ENCODE measurements at places on chromosomes 6 and 20. TPM values are rescaled to one million over a fixed set of nuclear protein-coding genes. Genes with fewer than 3 reads are reported as not detected.

DNA sequence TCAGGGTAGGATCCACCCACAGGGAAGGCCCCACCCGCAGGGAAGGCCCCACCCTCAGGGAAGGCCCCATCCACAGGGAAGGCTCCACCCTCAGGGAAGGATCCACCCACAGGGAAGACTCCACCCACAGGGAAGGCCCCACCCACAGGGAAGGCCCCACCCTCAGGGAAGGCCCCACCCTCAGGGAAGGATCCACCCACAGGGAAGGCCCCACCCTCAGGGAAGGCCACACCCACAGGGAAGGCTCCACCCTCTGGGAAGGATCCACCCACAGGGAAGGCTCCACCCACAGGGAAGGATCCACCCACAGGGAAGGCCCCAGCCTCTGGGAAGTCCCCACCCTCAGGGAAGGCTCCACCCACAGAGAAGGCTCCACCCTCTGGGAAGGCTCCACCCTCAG lies 40.5 kb downstream of the KCNQ2 start:
- no peaks in the 10 kb centered on the region for H3K36me3 ChIP-seq
- peaks cover 4% of the 10 kb centered on the region for H3K27me3 ChIP-seq
- no peak overlapping the region for H3K27ac ChIP-seq

GRCh38 chr6:32819729-32820128 lies 2.9 kb upstream of the HLA-DOB start:
- peaks cover 63% of the 10 kb centered on the region for H3K4me1 ChIP-seq
- H3K27me3 ChIP-seq, result no peaks in the 10 kb centered on the region
- H3K4me3 ChIP-seq, result no peak overlapping the region
- no peak for DNase-seq

The GSTA3 gene
- not detected for polyA plus RNA-seq

DNA sequence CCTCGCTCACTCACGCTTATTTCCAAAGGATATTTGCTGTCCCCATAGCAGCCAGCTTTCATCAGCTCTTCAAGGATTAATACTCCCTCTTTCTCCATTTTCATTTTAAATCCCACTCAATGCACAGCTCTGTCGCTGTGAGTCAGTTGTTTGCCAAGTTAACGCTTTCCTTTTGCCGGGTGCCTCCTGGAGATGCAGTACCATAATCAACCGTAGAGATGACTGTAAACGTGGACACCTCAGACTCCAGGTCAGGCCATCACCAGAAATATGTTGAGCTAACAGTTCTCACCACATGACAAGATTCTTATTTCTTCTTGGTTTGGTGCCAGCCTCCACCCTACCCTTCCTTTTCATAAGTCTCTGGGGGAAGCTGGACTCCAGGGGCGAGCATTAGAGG lies 66.6 kb upstream of the TAB2 start:
- H3K36me3 ChIP-seq, result no peaks in the 10 kb centered on the region
- no peaks in the 10 kb centered on the region for H3K27me3 ChIP-seq
- no peak overlapping the region for H3K27ac ChIP-seq
- H3K4me3 ChIP-seq, result no peak overlapping the region
- DNase-seq, result no peak

The STK4 gene
- 148 TPM for polyA plus RNA-seq

The SERPINB6 gene
- polyA plus RNA-seq, result 72.1 TPM
